ENCODE measurements at places on chromosomes 6 and 20. TPM values are rescaled to one million over a fixed set of nuclear protein-coding genes. Genes with fewer than 3 reads are reported as not detected.

The ZSCAN23 gene
- 1.6 TPM for total RNA-seq

The MCHR2 gene
- total RNA-seq: not detected

The WFDC10B gene
- not detected for total RNA-seq

The PRR18 gene
- not detected for total RNA-seq

The GSTA3 gene
- not detected for total RNA-seq

All from T-helper 1 cell treated with Interleukin-12 subunit alpha and Interleukin-12 subunit beta and Interleukin-4 antibody, amounts not matched to agents 30 ng/mL and 1 ng/mL, for 36 hours (primary cell).